ENCODE measurements at places on chromosomes 5 and 9. TPM values are rescaled to one million over a fixed set of nuclear protein-coding genes. Genes with fewer than 3 reads are reported as not detected.

Gene SSNA1
- polyA plus RNA-seq: 35.0 TPM

Gene NR4A3
- 0.17 TPM for polyA plus RNA-seq

Gene TOR2A
- 5.8 TPM for polyA plus RNA-seq

Gene LCN2
- not detected for polyA plus RNA-seq

Gene SIT1
- polyA plus RNA-seq: not detected

Gene CDKN2B
- 10.2 TPM for polyA plus RNA-seq

Gene TNC
- 265 TPM for polyA plus RNA-seq

Gene SLC25A2
- polyA plus RNA-seq: not detected

Gene PDCD1LG2
- polyA plus RNA-seq: 31.5 TPM

Gene CCL27
- polyA plus RNA-seq: not detected

Gene PCDHB4
- polyA plus RNA-seq: 0.04 TPM

Gene NPR3
- polyA plus RNA-seq: 4.0 TPM

DNA sequence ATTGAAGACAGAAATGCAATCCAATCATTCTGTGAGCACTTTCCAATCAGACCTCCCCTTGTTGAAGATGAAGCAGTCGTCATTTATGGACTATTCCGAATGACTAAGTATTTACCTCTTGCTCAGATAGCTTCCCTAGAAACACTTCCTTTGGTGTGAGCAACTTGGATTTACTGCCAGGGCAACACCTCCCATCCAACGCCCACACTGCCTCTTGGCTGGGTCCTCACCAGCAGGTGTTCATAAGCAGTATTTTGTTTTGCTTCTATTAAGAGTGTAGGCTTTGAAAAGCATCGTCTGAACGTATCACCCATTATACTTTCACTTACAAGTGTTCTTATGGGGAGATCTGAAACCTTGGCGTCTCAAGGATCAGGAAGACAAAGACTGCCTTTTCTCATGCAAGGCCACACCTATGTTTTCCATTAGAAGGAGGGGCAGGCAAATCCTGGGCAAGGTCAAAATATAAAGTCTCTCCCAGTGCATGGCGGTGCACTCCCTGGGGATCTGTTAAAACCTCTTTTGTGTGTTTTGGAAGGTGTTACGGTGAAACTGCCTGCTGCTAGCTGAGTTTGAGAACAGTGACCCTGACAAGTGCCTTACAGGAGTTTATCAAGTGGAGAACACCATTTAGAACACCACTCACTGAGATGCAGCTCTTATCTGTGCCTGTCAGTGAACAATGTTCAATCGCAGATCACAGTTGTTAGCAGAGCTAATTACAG lies 10.6 kb upstream of the MARCHF3 start:
- DNase-seq: no peak

DNA sequence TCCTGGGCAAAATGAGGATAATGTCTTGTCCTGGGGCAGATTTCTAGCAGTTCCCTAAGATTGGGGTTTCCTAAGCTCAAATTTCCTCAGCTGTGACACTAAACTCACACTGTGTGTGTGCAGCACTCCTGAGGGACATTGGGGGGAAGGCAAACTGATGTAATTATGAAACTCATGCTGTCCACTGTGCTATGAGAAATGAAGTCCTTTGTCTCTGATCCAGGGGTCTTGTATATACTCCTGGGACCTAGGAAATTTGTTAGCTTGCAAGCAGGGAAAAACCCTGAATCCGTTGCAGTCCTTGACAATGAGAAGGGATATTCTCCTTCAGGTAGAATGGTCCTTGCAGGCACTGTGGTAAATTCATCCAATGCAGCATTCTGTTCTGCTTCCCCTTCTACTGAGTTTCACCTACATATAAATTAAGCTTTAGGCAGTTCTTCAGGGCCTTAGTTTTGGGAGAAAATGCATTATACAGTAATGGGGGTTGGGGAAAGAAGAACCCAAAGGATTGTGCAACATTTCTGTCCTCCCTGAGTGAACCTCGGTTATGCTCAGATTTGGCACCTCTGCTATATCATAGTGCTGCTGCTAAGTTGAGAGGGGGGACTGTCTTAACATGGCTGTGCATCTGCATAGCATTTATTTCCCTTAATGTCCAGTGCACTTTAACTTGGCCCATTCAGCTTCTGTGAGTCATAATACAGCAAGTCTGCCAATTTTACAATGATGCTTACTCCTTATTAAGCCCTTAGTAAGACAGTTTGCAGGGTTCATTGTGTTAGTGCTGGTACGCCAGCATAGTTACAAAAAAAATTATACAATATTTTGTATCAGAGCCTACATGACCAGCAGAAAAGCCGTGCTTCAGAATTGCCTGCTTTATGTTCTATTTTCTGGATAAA lies 80.2 kb downstream of the PJA2 start:
- DNase-seq: peak; percentile 61

- DNase-seq: no peak
These were observed 6.4 kb downstream of the ENTREP1 start for GRCh38 chr9:69331444-69331843.

GRCh38 chr9:26243726-26244125 lies 565.5 kb upstream of the TUSC1 start:
- DNase-seq: peak; percentile 27

DNA sequence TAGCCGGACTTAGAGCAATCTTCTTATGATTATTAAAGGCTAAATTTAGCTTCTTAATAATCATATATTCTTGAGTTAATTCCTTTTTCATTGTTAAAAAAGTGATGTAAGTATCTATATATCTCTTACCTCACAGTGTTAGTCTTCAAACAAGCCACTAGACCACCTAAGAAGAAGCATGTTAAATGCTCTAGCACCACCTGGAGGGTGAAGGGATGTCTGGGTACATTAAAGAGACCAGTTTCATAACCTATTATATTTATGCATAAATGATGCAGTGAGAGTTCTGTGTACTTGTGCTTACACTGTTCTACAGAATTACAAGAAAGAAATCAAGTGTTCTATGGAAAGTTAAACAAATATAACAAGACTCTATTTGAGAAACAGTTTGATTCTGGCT lies 55.9 kb upstream of the SLCO6A1 start:
- no peak for DNase-seq

DNA sequence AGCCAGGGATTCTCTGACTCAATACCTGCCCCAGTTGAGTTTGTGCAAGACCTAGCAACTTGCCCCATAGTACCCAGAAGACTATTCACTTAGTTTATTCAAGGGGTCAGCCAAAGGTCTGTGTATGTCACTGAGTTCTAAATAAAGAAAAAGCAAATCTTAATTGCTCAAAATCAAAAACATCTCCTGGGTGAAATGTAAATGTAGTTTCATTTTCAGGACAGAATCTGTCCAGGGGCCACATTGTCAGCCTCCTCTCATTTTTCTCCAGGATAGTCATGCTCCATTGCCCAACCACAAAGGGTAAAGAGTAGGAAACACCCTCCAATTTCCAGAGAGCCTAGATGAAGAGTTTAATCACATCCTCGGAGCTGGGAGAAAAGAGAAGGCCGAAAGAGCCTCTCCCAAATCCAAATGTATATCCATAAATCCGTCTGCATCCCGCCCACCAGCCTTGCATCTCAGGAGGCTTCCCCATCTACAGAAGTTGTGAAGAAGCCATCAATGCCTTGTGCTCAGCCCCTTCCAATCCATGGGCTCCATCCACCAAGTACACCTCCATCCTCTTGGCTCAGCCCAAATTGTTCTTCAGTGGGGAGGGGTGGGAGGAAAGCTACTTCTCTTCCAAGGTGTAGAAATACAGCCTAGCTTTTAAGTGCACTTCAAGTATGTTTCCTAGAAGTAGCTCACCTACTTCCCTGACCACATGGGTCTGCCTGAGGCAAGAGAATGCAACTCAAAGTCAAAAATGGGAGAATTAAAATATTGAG lies 26.9 kb downstream of the ADAM19 start:
- peak; percentile 66 for DNase-seq

DNA sequence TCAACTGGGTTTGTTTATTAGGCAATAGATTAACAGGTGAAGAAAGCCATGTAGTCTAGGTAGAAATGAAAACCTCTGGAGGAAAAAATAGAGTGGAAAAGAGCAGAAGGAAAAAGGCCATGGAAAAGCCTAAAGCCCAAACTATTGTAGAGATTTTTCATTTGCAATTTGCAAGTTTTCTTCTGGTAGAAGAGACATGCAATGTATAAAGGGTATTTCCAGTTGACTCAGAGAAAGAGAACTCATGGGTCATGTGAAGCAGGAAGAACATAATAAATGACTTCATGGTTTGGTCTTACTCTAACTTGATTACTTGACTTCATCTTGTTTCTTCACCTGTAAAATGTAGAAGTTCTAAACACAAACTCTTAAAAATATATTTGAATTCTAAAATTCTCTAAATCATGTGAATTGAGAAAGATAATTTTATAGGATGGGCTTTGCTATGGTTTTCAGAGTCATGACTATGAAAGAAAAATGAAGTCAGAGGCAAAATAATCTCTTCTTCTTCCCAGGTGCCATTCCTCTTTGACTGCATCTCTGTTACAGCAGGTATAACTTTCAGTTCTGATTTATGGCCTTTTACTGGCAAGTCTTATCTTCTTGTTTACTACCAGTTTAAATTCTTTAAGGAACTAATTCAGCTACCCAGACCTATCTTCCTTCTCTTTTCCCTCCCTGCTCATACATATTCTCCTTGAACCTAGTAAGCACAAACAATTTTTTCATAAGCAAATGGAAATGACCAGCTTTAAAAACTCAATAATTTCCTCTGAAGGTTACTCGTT lies 47.7 kb upstream of the TMC1 start:
- no peak for DNase-seq

DNA sequence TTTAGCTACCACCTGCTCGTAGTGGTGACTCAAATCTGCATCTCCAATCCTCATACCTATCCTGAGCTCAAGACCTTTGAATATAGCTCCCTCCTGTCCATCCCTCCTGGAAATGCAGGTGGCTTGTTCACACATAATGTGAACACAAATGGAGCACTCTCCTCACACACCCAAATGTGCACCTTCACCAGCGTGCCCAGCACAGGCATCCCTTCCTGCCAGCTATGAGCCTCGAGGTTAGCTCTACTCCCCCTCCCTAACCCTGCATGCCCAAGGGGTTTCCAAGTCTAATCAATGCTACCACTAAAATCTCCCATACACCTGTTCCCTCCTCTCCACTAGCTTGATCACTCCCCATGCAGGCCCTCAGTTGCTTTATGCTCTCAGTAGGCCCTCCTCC lies 2.2 kb upstream of the TGFBI start:
- no peak for DNase-seq

DNA sequence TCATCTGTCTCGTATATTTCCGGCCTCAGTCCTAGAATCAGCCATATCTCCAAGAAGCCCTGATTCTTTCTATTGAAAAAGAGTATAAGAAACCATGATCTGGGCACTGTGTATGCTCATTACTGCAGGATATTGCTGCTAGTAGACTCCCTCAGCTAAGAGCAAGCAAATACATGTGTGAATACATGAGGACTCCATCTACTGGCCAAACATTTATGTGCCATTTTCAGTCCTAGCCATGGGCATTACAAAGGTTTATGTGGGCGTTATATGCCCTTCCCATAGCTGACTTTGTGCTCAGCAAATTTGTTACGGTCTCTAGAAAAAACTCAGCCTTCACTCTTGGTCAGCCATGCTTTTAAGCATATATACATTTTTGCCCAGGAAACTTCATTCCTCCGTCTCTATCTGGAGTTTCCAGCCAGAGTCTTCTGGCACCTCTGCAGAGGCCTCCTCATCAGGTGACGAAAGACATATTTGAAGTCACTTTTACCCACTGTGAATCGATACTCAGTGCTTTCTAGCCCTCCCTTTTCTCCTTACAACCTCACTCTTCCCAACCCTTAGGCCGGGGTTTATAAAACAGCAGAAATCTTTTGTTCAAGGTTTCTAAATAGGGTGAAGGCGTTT lies 1495.6 kb upstream of the CDH6 start:
- DNase-seq: no peak

DNA sequence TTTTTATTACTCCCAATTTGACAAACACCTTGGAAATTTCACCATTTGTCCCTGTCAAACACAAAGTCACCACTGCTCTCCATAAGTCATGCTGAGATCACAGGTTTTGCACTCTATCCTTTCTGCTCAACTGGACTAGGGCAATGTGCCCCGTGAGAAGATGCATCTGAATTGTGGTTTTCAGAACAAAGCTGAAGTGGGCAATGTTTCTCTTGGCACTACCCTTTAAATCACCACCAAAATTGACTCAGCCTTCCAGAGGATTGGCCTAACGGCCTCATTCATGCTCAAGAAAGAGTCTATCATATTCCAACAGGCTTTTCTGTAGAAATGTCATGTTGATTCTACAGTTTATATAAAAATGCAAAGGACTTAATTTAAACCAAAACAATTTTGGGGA lies 81.0 kb upstream of the TRIO start:
- no peak for DNase-seq

DNA sequence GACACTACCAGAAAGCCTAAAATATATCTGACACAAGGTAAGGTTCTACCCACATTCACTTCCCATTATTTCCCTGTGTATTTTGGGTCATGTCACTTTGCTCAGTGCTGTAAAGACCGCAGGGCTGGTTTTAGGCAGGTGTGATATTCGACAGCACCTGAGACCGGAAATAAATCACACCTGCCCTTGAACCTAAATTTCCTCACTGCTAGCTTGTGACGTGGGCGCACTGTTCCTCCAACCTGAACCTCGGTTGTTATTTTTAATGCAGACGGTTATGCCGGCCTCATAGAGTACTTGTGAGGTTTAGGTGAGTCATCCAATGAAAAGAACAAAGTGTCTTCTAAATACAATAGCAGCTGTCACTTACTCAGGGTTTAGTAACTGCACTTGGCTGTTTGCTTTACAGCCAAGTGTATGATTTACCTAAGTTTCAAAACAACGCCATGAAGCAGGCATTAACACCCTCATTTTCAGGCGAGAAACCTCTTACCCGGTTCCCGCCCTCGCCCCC lies 20.7 kb upstream of the ZNF782 start:
- DNase-seq: no peak

DNA sequence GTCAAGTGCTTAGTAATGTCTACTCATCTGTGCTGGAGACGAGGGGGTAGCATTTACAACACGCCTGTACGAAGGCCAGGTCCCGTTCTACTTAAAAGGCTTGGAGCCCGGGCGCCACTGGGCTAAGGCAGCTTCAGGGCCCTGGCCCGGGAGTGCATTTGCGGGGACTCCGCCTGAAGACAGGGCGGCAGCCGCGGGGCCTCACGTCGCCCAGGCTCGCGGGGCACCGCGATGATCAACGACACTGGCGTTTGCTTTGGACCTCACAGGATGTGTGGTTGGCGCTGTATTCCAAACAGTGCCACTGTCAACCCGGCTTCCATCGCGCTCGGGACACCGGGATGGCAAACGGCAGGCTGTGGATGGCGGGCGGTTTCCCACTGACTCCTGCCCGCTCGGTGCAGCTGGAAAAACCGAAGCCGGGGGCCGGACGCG lies 1.1 kb upstream of the TENT4A start:
- no peak for DNase-seq

DNA sequence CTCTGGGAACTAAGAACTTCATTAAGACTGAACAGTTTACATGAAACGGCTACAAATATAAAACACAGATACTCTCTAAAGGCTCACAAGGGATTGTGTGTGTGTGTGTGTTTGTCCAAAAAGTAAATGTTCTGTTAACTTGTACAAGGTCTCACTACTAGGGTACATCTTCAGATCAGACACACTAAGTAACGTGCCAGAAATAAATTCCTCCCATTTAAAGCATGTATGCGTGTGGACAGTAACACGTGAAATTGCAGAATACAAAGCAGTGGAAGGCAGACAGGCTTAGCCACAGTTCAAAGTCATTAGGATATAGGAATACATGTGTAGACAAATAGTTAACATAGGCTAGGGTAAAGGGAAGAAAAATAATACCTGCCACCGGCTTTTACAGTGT lies 1.8 kb downstream of the BNC2 start:
- DNase-seq: no peak

All from AG04450 (cell line).